Natural killer cell treated with Interleukin-12 subunit alpha and Interleukin-12 subunit beta and Interleukin-15 and Interleukin-18, amount 100 ng/mL, for 72 hours (primary cell): ENCODE measurements at places on chromosomes 11 and 22. TPM values are rescaled to one million over a fixed set of nuclear protein-coding genes. Genes with fewer than 3 reads are reported as not detected.

MYOD1 gene
- total RNA-seq: not detected

DNA sequence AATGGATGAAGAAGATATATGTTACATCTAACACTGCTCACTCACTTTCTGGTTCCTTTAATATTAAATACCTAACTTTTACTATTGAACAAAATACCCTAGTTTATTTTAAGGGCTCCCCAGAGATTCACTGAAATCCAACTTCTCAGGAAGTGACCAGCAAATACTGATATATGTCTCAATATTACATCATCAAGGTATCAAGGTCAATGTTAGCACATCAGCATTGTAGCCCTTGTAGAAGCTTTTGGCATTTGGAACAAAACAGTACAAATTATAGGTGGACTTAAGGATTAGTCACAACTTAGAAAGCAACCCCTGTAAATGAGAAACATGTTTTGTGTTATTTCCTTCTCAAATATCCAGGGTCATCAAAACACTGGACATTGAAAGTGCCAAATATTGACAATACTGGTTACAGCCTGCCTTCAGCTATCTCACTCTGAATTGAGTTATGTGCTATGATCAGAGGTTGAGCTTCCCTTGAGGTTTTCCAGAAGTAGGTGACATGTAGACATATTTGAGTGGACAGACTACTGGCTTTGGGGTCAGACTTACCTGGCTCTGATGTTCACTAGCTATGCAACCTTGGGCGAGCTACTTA, 1.9 kb upstream of the ATL3 start:
- peaks cover 12% of the 10 kb centered on the region for H3K4me1 ChIP-seq
- peak overlapping the region; percentile 78 for H3K27ac ChIP-seq
- no peaks in the 10 kb centered on the region for H3K27me3 ChIP-seq
- H3K4me3 ChIP-seq: peak overlapping the region; percentile 49
- DNase-seq: no peak

GRCh38 chr11:119030029-119030328, 698 bp downstream of the SLC37A4 start:
- H3K4me3 ChIP-seq: peak overlapping the region; percentile 84
- peak overlapping the region; percentile 48 for H3K27ac ChIP-seq
- H3K4me1 ChIP-seq: peaks cover 24% of the 10 kb centered on the region
- DNase-seq: no peak
- H3K36me3 ChIP-seq: peaks cover 5% of the 10 kb centered on the region

GRCh38 chr11:82718307-82718706, 15.4 kb downstream of the FAM181B start:
- H3K36me3 ChIP-seq: no peaks in the 10 kb centered on the region
- H3K27ac ChIP-seq: no peak overlapping the region
- H3K4me1 ChIP-seq: no peaks in the 10 kb centered on the region
- H3K4me3 ChIP-seq: no peak overlapping the region
- no peaks in the 10 kb centered on the region for H3K27me3 ChIP-seq
